ENCODE measurements at places on chromosomes 6 and 20.

GRCh38 chr6:110643175-110643574 is 166.8 kb upstream of the SLC22A16 start:
- DNase-seq, result no peak

DNA sequence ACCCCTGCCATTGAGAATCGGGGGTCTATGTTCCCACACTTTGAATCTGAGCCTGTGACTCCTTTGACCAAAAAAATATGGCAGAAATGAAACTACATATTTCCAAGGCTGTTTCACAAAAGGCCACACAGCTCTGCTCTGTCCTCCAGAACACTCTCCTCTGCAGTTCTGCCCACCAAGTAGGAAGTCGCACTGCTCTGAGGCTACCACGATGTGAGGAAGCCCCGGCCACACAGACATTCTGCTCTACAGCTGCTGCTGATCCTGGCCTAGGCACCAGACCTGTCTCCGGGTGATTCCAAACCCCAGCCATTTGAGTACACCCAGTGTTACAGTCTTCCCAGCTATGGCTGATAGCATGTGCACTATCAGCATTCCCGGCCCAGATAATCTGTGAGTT is 85.1 kb downstream of the LYRM4 start:
- no peak for DNase-seq

DNA sequence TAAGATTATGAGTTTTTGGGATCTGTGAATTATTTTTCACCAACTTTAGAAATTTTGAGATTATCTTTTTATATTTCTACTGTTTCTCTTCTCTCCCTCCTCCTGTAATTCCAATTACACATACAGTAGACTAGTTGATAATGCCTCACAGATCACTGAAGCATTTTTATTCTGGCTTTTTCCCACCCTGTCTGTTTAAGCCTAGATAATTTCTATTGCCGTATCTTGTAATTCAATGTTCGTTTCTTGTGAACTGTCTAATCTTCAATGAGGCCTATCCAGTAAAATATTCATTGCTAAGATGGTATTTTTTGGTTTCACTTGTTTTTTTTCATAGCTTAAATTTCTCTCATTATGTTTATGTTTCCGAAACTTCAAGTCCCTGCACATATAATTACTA is 12.0 kb downstream of the MDN1 start:
- no peak for DNase-seq

DNA sequence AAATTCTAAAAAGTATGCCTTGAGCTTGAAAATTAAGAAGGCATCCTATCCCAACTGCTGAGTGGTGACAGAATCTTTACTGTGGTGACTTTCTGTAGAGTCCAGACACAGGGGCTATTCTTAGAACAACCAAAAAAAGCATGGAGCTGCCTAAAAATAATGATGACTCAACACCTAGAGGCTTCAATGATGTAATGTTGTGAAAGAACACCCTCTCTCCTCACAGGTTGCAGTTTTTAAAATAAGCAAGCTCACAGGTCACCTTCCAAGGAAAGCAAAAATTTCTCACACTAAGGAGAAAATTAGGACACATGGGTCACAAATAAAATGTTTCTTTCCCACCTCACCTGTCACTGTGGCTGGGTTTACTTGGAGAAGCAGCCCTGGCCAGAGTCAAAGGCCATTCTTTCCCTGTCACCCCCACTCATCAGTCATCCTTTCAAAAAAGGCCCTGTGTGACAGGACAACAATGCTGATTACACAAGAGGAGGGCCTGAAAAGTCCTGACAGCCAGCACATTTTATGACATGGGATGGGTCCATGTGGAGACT is 53.5 kb downstream of the RCAN2 start:
- no peak for DNase-seq

DNA sequence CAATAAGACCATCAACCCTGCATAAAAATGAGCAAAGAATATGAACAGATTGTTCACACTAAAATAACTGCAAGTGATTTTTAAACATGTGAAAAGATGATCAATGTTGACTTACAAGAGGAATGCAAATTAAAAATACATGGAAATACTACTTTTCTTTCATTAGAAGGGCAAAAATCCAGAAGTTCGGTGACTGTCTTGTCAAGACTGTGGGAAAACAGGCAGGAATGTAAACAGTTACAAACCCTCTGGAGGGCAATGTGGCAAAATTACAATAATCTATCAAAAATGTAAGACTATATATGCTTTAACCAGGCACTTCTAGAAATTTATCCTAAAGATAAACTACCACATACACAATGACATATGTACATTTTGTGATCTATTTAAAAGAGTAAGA is 86.7 kb downstream of the TNFAIP3 start:
- DNase-seq, result no peak

DNA sequence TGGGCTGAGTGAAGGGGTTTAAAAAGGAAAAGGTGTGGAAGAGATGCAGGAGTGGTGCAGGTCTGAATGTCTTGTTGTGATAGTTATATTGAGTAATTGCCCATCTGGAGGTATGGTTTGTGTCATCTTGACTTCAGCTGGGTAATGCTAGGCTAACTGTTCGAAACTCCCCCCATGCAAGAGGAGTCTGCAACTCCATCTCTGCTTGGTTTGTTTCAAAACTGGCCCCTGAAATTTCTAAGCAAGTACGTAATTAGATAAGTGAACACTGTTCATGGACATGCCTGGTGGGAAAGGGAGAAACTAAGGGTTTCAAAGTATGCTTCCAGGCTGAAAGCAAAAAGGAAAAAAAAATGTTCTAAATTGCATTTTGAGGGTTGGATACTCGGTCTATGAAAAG is 17.1 kb downstream of the TTK start:
- no peak for DNase-seq

GRCh38 chr6:13712599-13712898 is 914 bp upstream of the RANBP9 start:
- DNase-seq, result peak; percentile 42

GRCh38 chr20:49612127-49612738 is 44.3 kb upstream of the PTGIS start:
- no peak for DNase-seq

GRCh38 chr6:73263570-73263909 is 544 bp upstream of the KHDC1 start:
- no peak for DNase-seq

- DNase-seq, result no peak
These were observed 71.3 kb upstream of the TNFRSF21 start for GRCh38 chr6:47381036-47381435.

- DNase-seq, result no peak
These were observed 6.8 kb upstream of the POU3F2 start for GRCh38 chr6:98827295-98828159.

DNA sequence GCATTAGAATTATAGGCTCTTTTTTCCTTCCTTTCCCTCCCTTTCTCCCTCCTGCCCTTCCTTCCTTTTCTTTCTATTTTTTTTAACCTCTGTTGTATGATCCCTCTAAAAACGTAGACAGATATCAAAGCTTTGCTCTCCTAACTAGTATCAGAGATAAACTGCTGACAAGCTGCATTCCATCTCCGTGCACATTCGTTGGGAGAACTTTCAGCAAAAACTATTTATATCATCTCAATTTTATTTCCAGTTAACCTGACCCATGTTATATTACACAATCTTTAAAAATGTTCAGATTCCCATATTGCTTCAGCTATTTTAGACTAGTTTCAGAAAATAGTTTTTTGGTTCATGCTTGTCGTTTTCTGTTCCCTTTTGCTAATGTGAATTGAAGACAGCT is 47.3 kb downstream of the RNF217 start:
- DNase-seq, result no peak

- DNase-seq, result no peak
These were observed 141.3 kb upstream of the GLP1R start for GRCh38 chr6:38907264-38907663.

GRCh38 chr6:112311950-112312547 is 35.1 kb upstream of the RFPL4B start:
- peak; percentile 23 for DNase-seq

DNA sequence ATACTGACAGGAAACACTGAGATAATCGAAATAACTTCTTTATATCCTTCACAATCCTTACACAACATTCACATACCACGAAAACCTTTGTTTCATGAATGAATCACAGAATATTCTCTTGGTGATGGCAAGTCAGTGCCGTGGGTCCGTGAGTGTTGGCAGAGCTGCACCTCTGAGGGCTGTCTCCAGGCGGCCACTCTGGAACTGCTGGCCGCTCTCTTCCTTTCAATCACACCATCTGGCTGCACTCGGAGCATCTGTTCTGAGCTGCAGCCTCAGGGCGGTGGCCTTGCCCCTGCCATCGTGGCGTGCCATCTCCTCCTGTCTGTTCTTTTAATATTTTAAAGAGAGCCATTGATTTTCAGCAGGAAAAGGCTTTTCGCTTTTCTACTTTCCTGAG is 129.4 kb upstream of the AFDN start:
- DNase-seq, result no peak

- no peak for DNase-seq
These were observed 2.9 kb upstream of the TRIM39 start for GRCh38 chr6:30323806-30324205.

GRCh38 chr6:157218371-157219198 is 104.7 kb downstream of the TMEM242 start:
- no peak for DNase-seq

GRCh38 chr6:82086944-82087343 is 160.6 kb downstream of the IBTK start:
- DNase-seq, result no peak

- no peak for DNase-seq
These were observed 398.6 kb downstream of the KHDRBS2 start for GRCh38 chr6:61887423-61887822.

GRCh38 chr6:37559050-37559449 is 59.4 kb upstream of the CCDC167 start:
- DNase-seq, result no peak

DNA sequence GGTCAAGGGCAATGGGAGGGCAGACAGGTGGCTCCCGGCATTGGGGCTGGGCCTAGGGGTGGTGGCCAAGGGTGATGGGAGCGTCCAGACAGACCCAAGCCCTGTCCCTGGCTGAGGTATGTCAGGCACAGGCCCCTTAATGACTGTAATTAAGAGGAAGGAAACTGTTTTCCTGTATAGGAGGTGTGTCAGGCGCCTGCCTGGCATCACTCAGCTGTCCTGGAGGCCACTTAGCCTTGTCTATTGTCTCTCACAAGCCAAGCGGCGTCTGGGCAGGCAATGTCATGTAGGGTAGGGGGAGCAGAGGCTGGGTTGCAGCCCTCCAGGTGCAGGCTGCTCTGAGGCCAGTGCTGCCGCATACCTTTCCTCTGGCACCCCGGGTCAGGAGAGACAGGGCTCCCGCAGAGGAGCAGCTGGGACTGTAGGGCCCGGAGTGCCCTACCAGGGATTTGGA is 3.9 kb upstream of the FAM83C start:
- DNase-seq, result no peak

DNA sequence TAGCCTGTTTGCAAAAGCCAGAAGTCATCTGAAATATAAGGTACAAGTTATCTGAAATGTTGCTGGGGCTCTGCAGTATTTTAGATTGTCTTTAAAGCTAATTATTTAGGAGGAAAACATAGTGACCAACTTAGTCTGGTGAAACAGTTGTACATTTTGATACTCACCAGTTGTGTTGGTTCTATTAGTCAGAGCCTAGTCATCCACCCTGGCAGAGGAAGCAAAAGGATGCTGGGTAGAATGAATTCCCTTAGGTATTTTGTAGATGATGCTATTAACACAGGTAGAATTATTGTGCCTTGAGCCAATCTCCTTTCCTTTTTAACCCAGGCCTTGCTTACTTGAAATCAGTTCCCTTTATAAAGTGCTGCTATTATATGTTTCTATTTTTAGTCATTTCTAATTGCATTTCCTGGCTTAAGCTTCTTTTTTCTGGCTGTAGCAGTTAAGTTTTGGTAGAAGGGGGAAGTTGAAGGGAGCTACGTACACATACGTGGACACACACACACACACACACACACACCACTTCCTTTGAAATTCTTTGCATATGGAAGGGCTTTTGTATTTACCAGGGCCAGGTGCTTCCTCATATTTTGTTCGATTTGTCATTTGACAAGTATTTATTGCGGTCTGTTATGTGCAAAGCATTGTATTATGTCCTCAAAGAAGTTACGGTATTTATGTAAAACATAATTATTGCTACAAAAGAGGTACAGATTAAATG is 82.4 kb downstream of the RTN4IP1 start:
- peak; percentile 26 for DNase-seq

DNA sequence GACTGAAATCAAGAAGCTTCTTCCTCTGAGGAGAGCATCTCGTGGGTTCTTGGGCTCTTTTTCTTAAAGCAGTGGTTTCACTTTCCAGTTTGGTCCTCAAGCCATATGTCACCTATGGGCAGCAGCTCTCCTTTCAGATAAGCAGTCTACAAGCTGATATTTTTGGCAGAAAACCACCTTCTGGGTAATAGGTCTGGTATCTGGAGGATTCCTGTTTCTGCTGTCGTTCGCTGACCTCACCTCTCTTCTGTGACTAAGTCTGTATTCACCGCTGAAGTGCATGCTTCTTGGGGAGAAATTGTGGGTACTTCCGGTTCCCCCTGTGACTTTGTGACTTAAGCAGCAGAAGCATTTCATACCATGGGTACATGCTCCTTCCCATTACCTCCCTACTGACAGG is 193.6 kb downstream of the EDN1 start:
- DNase-seq, result no peak

- DNase-seq, result no peak
These were observed 39.3 kb upstream of the LOC128125822 start for GRCh38 chr6:63533026-63533425.

DNA sequence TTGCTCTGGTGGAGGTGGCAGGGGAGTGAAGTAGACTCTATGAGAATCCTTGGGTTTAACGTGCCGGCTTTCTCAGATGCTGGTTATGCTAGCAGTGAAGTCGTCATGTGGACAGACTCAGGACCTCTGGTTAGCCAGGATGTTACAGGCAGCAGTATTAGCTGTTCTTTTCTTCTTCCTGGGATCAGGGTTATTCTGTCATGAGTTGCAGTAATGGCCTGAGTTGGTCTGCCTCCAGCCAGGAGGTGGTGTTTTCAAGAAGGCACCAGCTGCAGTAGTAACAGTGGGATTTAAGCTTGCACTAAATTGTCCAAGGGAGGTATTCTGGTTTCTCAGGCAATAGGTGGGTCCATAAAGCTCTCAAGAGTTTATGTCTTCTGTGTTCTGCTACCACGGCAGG is 56.7 kb downstream of the HDDC2 start:
- DNase-seq, result no peak

DNA sequence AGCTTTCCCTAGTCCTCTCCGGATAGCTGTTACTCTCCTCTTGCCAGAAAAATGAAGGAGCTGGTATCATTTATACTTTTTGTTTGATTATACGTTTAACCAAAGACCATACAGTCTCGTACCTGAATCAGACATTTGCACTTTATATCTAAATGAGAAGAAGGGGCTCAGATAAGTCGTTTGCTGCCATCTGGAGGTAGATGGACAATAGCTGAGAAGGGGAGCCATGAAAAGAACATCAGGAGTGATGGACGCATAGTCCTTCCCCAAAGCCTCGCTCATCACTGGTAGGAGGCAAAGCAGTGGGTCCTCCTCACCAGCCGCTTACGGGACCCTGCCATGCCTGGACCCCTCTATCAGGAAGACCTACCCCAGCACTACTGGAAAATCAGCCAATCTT is 45.4 kb downstream of the RPF2 start:
- DNase-seq, result no peak

GRCh38 chr6:99341862-99342455 is 7.5 kb downstream of the FAXC start:
- no peak for DNase-seq
